ENCODE measurements at places on chromosomes 4 and X.

DNA sequence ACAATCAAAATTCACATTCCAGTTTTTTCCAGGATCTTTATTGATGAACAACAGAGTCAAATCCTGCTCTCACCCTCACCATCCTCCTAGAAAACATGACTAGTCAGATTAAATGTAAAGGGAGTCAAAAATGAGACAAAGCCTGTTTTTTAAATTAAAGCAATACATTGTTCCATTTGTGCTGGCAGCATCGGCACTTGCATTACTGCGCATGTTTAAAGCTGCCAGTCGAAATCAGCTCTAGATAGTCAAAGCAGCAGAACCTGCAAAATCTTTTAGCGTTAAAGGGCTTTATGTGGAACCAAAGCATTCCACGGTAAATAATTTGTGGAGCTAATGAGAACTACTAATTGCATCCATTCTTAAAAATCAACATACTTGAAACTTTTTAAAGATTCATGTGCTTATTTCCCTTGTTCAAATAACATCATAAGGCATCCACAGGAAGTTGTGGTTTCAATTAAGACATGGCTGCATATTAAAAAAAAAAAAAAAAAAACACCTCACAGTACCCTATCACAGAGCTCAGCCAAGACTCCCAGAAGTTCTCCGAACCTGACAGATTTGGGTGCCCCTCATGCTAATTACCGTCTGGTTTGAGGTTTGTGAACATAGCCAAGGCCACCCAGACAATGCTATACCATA is 82.2 kb downstream of the SH3KBP1 start:
- no peak for DNase-seq

GRCh38 chr4:85744950-85745349 is 270.0 kb downstream of the ARHGAP24 start:
- no peak for DNase-seq

DNA sequence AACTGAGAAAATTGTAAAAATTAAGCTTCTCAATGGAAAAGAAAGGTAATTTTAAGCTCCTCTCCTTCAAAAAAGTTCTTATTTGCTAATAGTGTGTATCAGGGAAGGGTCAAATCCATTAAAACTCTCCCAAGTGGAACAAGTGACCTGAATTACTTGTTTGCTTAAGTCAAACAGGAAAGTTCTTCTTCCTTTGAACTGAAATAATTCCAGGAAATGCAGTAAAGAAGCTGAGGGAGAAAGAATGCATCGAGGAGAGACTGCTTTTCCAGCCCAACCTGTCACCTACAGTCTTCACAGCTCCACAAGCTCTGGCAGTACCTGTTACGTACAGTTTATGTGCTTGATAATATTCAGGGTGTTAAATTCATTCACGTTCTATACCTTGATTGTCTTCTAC is 131.1 kb downstream of the KLHL8 start:
- no peak for DNase-seq

DNA sequence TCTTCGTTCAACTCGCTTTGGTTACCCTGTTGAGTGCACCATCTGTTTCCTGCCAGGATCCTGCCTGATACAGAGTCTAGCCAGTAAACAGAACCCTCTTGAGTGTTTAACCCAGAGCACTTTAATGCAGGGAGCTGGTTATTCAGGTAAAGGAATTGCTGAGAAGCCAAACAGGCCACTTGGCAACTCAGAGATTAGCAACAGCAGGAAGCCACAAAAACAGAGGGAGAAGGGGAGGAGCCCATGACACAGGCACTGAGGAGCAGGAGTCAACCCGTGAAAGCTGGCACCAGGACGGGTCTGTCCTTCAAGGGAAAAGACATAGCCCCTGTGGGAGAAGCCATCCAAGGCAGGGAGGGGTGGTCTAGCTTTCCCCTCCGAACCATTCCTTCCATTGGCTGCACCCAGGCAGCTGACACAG is 641.4 kb downstream of the ZNF674 start:
- DNase-seq = no peak

DNA sequence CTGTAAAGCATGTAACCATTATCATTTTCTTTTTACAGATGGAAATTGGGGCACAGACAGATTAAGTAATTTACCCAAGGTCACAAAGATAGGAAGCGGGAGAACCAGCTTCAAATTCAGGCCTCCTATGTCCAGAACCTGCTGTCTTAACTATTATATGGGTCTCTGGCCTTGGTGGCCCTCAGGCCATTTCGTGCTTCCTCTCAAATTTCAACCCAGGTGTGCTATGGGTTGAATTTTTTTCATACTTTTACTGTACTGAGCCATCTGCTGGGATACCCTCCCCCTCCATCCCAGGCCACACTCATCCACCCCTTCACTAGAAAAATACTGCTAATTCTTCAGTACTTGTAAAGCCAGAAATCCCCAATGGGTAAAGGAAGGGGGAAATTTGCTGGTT is 42.3 kb downstream of the KLF3 start:
- DNase-seq = no peak

- no peak for DNase-seq
Observed at GRCh38 chrX:39811376-39811775, 286.4 kb downstream of the BCOR start.

- DNase-seq = no peak
Observed at GRCh38 chrX:29487714-29488113, 727.6 kb upstream of the MAGEB2 start.

- DNase-seq = no peak
Observed at GRCh38 chr4:42445038-42445437, 47.8 kb downstream of the SHISA3 start.

DNA sequence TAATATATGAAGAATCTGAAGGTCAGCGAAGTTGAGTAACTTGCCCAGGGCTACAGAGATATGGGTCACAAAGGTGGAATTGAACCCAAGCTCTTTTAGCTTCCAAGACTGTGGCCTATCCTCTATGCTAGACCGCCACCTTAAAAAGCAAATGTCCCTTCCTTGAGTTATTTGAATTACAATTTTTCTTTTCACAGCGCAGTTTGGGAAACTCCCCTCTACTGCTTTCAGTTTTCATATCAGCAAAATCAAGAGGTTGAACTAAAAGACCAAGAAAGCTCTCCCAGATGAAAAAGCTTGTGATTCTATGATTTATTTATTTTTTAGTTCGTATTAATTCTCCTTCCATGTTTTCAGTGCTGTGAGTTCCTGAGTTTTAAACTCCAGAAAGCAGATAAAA is 174.5 kb upstream of the C1QTNF7 start:
- DNase-seq = no peak

GRCh38 chrX:101452056-101452455 is 33.2 kb upstream of the ARMCX4 start:
- DNase-seq = no peak

- DNase-seq = no peak
Observed at GRCh38 chr4:94758700-94759399, 1.1 kb downstream of the BMPR1B start.

- DNase-seq = no peak
Observed at GRCh38 chrX:17520016-17520615, 145.1 kb downstream of the NHS start.

DNA sequence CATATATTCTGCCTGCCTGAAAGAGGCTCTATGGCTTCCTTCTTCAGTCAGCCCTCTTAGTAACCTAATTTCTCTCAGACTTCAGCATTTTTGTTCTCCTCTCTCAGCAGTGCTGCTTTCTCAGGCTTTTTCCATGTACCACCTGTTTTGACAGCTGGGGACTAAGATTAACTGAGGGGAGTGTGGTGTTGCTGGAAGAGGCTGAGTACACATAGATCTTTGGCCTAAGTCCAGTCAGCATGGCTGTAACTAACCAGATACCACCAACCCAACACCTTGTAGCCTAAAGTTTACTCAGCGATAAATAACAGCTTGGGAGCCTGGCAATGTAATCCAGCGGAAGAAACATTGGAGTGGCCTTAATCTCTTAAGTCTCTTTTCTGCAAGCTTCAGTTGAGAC is 85.5 kb downstream of the RTL3 start:
- DNase-seq = no peak

DNA sequence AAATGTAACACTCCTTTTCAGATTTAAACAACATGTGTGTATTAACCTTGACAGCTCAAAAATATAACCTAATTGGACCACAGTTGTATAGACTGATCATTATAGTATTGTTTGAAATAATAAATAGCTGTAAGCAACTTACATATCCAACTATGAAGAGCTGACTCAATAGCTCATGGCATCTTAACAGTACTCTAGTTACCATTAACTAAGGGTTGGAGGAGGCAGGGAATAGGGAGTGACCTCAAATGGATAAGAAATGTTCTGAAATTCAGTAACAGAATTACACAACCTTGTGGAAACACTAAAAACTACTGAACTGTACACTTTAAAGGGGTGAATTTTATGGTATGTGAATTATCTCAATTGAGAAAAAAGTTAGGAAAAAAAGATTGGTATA is 136.5 kb upstream of the CPEB2 start:
- no peak for DNase-seq

DNA sequence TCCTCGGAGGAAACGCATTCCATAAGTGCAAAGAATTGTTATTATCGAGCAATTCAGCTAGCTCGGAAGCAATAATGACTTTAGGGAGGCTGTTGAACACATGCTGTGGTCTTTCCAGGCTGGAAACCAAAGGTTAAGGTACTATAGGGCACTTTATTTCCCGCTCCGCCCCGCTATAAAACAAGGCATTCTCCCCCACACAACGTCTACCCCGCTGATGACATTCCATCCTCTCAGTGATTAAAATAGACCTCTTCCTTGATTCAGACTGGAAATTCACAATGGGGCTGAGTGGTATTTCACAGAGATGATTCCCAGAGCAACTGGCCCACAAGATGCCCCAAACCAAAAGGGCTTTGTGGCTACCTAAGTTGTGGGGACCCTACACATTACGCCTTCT is 196.4 kb downstream of the STIM2 start:
- DNase-seq = no peak

GRCh38 chr4:1939664-1940509 is 68.7 kb downstream of the NSD2 start:
- DNase-seq = no peak

DNA sequence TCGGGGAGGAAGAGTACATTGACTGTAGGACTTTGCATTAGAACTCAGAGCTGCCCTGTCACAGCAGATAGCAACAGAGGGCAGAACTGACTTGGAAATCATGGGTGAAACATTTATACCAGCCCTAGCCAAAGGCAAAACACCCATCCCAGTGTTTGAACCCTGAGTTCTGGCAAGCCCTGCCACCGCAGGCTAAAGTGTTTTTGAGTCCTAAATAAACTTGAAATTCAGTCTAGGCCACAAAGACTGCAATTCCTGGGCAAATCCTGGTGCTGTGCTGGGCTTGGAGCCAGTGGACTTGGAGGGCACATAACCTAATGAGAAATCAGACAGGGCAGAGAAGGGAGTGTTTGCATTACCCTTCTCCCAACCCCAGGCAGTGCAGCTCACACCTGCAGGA is 1015.7 kb downstream of the FSTL5 start:
- no peak for DNase-seq

- no peak for DNase-seq
Observed at GRCh38 chr4:145945431-145946155, 7.0 kb upstream of the ZNF827 start.

DNA sequence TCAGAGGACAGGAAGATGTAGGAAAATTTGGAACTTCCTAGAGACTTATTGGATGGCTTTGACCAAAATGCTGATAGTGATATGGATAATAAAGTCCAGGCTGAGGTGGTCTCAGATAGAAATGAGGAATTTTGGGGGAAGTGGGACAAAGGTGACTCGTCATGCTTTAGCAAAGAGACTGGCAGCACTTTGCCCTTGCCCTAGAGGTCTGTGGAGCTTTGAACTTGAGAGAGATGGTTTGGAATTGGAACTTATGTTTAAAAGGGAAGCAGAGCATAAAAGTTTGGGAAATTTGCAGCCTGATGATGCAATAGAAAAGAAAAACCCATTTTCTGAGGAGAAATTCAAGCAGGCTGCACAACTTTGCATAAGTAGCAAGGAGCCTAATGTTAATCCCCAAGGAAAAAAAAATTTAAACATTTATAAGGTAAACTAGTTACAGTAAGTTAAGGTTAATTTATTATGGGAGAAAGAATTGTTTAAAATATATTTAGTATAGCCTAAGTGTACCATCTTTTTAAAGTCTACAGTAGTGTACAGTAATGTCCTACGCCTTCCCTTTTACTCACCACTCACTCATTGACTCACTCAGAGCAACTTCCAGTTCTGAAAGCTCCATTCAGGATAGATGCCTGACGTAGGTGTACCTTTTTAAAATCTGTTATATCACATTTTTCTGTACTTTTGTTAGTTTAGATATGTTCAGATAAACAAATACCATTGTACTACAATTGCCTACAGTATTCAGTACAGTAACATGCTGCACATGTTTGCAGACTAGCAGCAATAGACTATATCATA is 101.2 kb downstream of the FAM13A start:
- no peak for DNase-seq

DNA sequence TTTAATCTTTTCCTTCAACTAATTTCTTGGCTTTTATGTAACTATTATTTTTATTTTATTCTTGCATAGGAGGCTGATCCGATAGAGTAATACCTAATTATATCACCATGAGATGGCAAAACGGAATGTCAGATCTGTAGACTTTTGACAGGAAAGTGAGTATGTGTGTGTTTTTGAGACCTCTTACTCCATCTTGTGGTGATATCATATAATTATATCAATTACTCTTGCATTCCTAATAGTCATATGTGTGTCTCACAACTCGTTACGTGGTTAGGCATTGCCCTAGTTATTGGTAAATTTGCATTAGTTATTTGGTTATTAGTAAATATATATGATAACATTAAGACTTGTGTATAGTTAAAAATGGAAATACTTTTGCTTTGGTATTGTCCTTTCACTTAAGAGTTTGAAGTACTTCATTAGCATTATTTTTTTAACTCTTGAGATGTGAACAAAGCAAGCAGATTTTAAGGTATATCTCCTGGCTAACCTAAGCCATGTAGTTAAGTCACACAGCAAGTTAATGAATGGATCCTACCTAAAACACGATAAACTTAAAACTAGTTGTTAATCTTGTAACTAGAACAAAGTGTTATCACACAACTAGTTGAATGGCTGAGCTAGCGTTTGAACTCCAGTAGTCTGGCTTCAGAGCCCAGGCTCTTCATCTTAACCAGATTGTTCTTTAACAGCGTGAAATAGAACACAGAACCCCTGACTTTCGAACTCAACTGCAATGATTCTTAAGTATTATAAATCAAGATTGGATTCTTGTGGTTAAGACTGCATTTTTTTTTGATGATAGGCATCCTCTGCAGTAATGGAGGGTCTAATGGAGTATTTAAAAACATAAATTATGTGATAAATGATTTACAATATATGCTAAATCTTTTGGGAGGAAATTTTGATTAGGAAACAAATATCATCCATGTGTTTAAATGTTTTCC is 67.1 kb downstream of the PGRMC2 start:
- no peak for DNase-seq

DNA sequence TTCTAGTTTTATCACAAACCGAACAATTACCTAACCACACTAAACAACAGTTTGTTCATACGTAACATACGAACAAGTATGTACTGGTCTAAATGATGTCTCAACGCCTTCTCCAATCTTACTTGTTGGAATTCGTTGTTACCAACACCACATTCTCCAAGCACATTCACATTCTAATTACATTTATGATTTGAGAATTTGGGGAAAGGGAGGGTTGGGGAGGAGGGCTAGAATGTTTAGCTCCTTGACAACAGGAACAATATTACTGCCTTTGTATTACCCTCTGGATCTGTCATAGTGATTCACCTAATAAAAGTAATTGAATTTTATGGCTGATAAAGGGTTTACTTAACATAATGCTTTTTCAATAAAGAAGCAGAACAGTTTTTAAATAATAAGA is 24.4 kb downstream of the LCORL start:
- DNase-seq = no peak

Data from activated CD4-positive, alpha-beta T cell treated with anti-CD3 and anti-CD28 coated beads, Interleukin-2, amount 10 ng/mL, durations not matched to agents 7 days and 5 days (primary cell).